Thoracic aorta (tissue), 2 donors: ENCODE measurements at places on chromosomes 13 and 19.

- DNase-seq = no peak
These were observed 3.5 kb upstream of the SBNO2 start for GRCh38 chr19:1177322-1178114.

- DNase-seq = no peak
These were observed 603.7 kb downstream of the UQCRFS1 start for GRCh38 chr19:28609091-28609755.

DNA sequence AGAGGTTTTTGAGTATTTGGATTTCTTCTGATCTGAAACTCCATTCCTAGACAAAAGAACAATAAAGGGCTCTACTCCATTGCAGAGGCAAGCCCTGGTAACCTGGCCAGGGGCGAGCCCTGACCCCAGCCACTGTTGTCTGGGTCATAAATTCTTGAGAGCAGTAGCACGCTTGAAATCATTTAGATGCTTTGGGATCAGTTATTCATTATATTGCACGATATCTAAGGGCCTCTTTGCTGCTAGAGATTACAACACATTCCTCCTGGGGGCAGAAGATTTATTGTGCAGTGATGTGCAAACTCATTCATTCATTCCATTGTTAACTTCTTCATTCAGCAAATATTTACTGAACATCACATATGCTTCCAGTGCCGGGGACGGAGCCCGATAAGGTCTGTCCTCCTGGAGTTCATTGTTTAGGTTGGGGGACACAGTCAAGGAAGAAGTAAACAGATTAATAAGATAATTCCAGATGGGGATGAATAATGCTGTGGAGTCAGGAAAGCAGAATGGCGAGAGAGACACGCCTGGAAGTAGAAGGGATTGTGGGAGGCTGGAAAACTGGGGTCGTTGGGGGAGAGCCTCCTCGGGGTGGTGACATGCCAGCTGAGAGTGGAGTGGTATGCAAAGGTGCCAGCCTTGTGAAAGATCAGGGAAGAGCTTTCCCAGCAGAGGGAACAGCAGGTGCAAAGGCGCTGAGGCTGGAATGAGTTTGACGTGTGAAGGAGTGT is 34.9 kb downstream of the SIPA1L3 start:
- DNase-seq = no peak

- no peak for DNase-seq
These were observed 6.9 kb downstream of the SLC39A3 start for GRCh38 chr19:2732883-2733282.

- no peak for DNase-seq
These were observed 11.5 kb downstream of the PODNL1 start for GRCh38 chr19:13926715-13927114.

GRCh38 chr19:56393119-56394012 is at the start of gene ZNF582:
TSS of gene ZNF582 (minus strand) at chr19:56393534. CDS start at chr19:56391752, 1,782 bp downstream.
- peak; percentile 84 for DNase-seq

DNA sequence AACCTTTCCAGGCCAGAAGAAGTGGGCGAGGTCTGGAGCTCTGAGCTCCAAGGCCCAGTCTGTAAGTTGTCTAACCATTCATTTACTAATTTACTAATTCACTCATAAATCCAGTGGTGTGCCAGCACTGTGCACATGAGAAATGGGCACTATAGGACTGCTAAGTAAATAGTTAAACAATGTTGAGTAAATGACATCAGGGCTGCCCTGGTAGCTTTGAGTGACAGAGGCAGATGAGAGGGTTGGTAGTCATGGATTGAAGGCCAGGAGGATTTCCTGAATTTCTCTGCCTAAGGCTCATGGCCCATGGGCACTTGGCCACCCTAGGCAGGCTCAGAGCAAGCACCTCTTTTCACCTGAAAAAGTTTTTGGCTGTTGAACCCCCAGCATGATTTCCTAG is 216.9 kb upstream of the RXFP2 start:
- no peak for DNase-seq

- DNase-seq = peak; percentile 66
These were observed 42.7 kb downstream of the ADPRHL1 start for GRCh38 chr13:113410472-113411201.

DNA sequence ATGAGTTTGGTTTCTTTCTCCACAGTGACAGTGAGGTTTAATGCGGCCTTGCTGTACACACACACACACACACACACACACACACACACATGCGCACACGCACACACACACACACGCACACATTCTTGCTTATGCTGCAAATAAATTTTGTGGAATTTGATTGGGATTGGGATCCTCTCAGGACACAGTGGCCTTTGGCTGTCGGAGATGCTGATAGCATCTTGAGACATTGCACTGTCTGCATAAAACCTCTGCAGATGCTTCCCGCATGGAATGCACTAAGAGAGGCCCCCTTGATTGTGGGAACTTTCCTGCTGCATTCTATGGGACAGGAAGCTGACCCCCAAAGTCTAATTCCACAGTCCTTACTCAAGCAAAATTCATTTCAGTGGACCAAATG is 145.6 kb downstream of the FLT1 start:
- no peak for DNase-seq

DNA sequence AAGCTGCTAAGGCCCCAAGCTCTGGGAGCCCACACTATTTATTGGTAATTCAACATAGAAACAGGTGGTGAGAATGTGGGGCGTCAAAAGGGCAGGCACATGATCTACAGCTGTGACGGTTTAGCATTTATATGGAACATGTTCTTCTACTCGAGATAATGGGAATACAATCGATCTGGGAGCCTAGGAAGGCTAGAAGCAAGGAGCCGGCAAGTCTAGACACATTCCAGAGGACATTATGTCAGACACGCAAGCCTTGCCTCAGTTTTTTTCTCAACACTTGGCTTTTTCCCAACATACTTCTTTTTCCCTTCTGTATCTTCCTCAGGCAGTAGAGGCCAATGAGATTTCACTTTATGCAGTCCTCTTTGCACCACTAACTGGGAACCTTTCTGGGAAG is 315.7 kb upstream of the SLITRK5 start:
- no peak for DNase-seq

DNA sequence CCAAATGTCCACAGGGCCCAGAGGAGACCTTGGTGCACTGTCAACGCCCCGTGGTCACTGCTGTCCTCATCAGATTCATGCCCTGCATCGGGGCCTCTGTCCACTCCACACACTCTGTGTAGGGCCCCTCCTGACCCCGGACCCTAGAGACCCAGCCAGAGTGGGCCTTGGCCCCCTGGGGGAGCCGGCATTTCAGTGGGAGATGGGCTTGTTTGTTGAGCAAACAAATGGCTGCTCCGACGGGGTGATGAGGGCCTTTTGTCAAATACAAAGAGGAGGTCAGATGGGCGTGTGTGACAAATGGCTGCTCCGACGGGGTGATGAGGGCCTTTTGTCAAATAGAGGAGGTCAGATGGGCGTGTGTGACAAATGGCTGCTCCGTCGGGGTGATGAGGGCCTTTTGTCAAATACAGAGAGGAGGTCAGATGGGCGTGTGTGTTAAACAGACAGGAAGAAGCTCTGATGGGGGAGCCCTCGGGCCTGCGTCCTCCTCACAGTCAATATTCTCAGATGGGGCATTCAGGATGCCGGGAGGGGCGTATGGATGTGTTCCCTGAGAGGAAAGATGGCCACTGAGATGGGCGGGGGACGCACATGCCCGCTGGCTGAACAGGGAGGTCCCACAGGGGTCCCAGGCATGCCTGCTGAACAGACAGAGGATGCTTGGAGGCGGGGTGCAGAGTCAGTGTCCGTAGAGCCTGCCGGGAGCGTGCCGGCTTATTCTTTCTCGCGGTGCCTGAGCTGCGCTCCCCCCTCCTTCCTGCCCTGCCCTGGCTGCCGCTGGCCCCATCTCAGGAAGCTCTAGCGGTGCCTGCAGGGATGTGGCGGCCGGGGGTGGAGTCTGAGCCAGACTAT is 36.3 kb downstream of the SMIM24 start:
- no peak for DNase-seq

DNA sequence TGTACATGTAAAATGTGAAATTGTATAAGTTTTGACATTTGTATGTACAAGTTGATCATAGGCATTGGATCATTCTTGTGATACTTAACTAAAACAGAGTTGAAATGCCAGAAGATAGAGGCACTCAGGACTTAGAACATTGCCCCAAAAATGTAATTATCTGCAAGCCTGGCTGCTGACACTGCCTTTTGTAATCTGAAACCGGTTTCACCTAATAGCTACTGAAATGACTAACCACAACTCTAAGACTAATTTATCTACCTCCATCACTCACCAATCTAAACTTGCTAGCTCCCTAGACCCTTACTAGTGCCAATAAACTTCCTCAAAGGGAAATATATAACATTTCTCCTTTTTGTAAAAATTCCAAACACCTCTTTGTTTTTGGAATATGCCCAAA is 2596.2 kb downstream of the PCDH9 start:
- DNase-seq = no peak

- DNase-seq = no peak
These were observed 6.8 kb downstream of the FUT6 start for GRCh38 chr19:5832527-5833216.

DNA sequence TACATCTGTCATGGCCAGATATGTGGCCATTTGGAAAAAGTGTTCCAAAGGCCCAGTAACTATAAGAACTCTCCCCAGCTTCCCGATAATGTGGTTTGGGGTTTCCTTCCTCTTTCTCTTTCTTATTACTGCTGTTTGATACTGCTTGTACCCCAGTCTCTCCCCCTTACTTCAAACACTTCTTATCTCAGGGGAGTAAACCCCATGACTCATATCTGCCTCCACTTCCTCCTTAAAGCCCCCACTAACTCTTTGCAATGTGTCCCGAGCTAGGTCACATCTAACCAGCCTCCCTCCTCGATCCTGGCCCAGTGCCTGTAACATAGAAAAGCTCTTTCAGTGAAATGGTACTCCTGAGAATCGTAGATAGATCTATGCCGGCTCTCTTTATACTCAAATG is 82.4 kb upstream of the STARD13 start:
- no peak for DNase-seq
